CD4-positive, alpha-beta T cell treated with Interleukin-17A for 4 hours (primary cell): ENCODE measurements at places on chromosomes 16 and 17.

GRCh38 chr17:6551869-6552531 lies 4.4 kb downstream of the PITPNM3 start:
- no peak for DNase-seq

GRCh38 chr17:58352596-58353388 lies 791 bp upstream of the SUPT4H1 start:
- DNase-seq: peak; percentile 29

GRCh38 chr16:3457434-3458252 lies 14.2 kb downstream of the NAA60 start:
- DNase-seq: peak; percentile 92

GRCh38 chr16:19168371-19169081 lies 486 bp downstream of the SYT17 start:
- no peak for DNase-seq

GRCh38 chr17:69175625-69176456 lies 34.1 kb upstream of the ABCA6 start:
- DNase-seq: no peak

DNA sequence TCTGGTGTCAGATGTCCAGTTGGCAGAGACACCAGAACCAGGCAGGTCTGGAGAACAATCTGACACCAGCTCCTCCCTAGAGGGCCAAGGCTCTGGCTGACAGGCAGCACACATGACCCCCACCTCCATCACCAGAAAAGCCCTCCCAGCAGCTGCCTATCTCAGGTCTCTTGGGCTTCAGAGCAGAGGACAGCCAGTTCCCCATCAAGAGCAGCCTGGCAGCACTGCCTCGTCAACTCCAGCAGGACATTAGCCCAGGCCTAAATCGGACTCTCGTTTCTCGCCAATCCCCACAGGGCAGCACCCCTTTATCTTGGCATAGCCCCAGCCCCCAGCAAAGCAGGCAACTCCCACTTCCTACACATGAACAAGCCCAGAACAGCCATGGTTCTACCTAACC lies 4.4 kb downstream of the JUP start:
- DNase-seq: no peak

DNA sequence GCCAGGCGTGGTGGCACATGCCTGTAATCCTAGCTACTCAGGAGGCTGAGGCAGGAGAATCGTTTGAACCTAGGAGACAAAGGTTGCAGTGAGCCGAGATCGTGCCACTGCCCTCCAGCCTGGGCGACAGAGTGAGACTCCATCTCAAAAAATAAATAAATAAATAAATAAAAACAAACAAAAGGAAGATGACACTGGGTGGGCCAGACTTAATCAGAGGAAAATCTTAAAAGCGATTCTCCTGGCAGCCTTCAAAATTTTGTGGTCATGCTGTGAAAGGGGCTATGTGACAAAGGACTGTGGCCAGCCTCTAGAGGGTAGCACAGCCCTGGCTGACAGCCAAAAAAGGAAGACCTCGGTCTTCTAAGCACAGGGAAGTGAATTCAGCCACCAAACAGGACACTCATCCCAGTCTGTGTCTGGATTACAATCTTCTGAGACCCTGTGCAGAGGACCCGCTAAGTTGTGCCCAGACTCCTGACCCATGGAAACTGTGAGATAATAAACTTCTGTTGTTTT lies 391.1 kb downstream of the CNTNAP4 start:
- DNase-seq: no peak

DNA sequence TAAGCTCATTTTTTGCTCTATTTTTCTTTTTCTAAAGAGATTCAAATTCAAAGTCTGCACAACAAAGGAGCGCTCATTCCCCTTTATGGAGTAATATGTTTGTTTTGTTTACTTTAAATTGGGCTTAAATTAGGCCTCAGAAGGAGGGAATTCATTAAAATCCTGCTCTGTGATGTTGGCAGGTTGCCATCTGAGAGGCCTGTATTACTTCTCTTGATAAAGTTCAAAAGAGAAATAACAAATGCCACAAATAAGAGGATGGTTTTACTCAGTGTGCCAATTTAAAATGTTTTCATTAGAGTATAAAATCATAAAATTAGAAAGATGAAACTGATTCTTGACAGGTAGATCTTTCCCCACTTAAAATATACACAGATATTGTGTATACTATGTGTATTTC lies 54.5 kb upstream of the HLF start:
- no peak for DNase-seq

- DNase-seq: no peak
These were observed 36.2 kb downstream of the PRMT7 start for GRCh38 chr16:68346892-68347480.

DNA sequence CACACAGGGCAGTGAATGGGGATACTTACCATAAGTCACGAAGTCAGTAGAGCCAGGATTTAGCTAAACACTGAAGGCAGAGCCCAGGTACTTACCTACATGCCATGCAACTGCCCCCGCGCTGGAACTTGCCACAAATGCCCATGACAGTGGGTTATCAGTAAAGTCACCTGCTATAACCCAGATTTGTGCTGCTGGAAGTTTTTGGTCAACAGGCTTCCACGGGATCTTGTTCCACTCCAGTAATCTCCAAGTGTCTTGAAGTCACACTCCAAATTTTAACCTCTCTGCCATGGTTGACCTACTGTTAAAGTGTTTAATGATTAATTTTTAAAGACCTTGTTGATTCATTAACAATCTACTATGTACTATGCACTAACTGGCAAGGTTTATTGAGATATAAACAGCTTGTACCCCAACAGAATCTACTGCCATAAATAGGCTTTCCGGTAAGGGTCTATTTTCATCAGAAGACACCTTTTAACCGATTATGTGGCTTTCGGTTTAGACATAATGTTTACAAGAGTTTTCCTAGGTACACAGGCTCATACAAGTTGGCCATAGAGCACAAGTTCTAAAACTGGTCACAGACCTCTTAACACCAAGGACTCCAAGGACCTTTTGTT lies 6.3 kb upstream of the SLC5A11 start:
- DNase-seq: no peak

- no peak for DNase-seq
These were observed 53.6 kb upstream of the ZC3H18 start for GRCh38 chr16:88516601-88517061.

DNA sequence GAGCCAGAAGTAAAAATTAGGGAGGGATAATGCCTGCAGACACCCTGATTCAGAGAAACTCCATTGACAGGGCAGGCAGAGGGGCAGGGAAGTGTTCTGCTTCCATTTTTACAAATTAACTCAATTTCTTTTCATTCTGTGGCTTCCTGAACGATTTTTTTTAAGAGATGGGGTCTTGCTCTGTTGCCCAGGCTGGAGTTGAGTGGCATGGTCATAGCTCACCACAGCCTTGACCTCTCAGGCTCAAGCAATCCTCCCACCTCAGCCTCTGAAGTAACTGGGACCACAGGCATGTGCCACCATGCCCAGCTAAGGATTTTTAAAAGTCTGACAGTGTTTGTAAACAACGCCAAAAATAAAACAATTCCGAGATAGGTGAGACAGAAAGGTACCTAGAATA lies 99.8 kb downstream of the SMG6 start:
- DNase-seq: no peak

DNA sequence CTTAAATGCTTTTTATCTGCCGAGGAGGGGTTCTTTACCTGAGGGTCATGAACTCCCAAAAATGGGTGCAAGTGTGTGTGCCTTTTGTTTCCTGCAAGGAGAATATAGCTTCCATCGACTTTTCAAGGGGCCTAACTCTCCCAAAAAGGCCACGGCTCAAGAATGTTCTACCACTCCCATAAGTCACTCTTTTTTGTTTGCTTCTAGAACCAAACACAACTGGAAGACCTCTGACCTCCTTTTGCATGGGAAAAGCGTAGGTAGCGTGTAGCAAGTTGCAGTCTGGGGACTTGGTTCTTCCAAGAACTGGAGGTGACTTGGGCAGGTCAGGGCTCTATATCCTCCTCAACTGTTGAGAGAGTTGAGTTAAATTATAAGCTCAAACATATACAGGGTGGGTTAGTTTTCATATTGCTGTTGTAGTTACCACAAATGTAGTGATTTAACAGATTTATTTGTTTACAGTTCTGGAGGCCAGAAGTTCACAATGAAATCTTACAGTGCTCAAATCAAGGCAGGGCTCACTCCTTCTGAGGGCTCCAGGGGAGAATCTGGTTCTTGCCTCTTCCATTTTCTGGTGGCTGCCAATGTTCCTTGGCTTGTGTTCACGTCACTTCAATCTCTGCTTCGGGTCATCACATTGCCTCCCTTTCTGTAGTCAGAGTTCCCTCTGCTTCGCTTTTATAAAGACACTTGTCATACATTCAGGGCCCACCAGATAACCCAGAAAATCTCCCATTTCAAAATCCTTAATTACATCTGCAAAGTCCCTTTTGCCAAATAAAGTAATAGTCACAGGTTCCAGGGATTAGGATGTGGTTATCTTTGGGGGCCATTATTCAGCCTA lies 1.4 kb downstream of the TMEM97 start:
- no peak for DNase-seq
